GM18507 (cell line): ENCODE measurements at places on chromosomes 7 and 10.
A peak's percentile ranks its signal among the peaks of the same experiment; 100 is the strongest.

GRCh38 chr7:28479507-28479947 is 67.2 kb downstream of the CREB5 start:
- peak; percentile 20 for DNase-seq

- DNase-seq, result no peak
These were observed 6.0 kb downstream of the RGS10 start for GRCh38 chr10:119536508-119537025.

GRCh38 chr10:20289070-20289828 is 473.0 kb downstream of the PLXDC2 start:
- no peak for DNase-seq

DNA sequence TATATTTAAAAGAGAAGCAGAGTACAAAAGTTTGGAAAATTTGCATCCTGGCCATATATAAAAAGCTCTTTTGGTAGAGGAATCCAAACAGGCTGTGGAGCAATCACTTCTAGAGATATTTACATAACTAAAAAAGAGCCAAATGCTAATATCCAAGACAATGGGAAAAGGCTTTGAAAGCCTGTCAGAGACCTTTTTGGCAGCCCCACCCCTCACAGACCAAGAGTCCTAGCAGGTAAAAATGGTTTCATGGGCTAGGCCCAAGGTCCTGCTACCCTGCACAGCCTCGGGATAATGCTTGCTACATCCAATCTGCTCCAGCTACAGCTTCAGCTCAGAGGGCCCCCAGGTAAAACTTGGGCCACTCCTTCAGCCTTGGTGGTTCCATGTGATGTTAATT is 430.2 kb upstream of the KCND2 start:
- DNase-seq, result no peak

GRCh38 chr7:36777855-36778254 is 53.6 kb upstream of the AOAH start:
- DNase-seq, result no peak

DNA sequence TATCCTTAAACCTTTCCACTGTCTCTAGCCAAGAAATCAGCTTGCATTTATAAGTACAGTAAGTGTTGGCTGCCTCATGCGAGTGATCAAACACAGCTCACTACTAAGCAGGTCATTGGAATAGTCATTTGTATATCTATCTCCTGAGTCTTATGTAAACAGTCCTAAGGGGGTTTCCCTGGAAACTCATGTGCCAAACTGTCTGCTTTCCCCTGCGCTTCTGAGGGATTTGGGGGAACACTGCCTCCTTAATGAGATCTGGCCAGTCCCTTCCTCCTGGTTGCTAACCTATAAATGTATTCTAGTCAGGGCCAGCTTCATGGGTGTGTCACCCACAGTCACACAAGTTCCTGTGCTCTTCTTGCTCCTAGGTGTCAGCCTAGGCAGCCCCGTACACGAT is 133.1 kb downstream of the CD36 start:
- DNase-seq, result no peak

DNA sequence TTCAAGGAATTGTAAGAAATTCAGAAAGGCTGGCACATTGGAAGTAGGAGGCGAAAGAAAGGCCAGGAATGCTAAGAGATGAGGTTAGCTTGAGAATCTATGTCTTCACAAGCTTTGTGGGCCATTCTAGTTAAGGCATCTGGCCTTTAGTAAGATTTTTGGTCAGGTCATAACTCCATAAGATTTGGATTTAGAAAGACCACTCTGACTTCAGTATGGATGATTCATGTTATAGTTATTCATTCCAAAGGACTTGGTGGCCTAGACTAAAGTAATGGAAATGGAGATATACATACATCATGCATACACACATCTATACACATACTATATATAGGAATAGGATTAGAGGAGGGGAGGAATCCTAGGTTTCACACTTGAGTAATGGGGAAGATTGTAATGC is 77.5 kb downstream of the SEPTIN7 start:
- no peak for DNase-seq

DNA sequence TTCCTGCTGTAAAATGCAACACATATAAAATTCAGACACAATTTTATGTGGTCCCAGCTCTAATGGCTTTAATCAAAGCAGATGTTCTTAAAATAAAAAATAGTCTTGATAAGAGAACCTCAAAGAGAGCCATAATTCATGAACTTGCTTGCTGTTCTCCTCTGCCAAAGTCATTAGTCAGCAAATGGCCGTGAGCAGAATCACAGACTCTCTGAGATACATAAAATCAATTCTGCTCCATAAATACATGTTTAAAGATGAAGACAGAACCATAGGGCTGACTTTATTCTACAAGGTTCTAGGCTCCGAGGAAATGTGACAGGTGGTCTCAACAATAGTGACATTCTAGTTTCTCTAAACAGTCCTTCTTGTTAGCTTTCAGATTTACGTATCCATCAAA is 29.8 kb downstream of the HSPA12A start:
- no peak for DNase-seq

DNA sequence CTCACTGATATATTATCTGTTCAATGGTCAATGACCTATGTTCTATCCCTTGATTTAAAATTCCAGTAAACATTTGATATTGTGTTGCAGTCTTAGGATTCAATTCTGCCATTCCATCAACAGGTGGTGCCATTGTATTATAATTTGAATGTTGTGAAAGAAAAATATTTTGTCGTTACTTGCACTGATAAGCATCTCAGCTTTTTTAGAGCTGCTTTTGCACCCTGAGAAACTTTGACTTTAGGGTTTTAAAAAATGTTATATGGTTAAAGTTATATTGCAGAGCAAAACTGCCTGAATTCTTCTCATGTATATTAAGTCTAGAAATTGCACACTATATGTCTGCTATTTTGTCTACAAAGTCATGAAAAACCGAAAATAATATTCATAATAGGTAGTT is 18.8 kb upstream of the MINDY3 start:
- no peak for DNase-seq

GRCh38 chr10:63137306-63137705 is 4.2 kb downstream of the NRBF2 start:
- no peak for DNase-seq

GRCh38 chr10:119331061-119331460 is 123.7 kb downstream of the GRK5 start:
- no peak for DNase-seq

DNA sequence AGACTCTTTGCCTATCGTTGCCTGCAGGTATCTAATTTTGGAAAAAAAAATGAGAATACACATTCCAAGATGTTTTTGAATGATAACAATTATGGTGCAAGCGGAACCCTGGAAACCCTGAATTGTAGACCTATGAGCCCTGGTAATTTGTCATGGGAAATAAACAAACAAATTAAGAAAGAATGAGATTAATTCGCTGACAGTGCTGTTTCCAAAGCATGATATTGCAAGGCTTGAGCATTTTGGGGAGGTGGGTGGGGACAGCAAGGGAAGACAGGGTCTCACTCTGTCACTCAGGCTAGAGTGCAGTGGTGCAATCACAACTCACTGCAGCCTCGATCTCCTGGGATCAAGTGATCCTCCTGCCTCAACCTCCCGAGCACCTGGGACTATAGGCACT is 900.3 kb downstream of the IPMK start:
- DNase-seq, result no peak

- no peak for DNase-seq
These were observed 14.8 kb upstream of the INPP5A start for GRCh38 chr10:132522521-132523411.

GRCh38 chr7:143910473-143911248 is 8.7 kb upstream of the TCAF1 start:
- no peak for DNase-seq

GRCh38 chr7:78226059-78226719 is 427.6 kb downstream of the PHTF2 start:
- no peak for DNase-seq

- DNase-seq, result no peak
These were observed 380.2 kb downstream of the EXOC4 start for GRCh38 chr7:133633055-133633454.

- DNase-seq, result no peak
These were observed 793.1 kb upstream of the AUTS2 start for GRCh38 chr7:68805159-68805558.

- no peak for DNase-seq
These were observed 59.4 kb downstream of the PLPP4 start for GRCh38 chr10:120516426-120516825.

- DNase-seq, result no peak
These were observed 416.4 kb upstream of the MKI67 start for GRCh38 chr10:128542659-128543058.

GRCh38 chr10:30774261-30774660 is 144.7 kb upstream of the LYZL2 start:
- no peak for DNase-seq

DNA sequence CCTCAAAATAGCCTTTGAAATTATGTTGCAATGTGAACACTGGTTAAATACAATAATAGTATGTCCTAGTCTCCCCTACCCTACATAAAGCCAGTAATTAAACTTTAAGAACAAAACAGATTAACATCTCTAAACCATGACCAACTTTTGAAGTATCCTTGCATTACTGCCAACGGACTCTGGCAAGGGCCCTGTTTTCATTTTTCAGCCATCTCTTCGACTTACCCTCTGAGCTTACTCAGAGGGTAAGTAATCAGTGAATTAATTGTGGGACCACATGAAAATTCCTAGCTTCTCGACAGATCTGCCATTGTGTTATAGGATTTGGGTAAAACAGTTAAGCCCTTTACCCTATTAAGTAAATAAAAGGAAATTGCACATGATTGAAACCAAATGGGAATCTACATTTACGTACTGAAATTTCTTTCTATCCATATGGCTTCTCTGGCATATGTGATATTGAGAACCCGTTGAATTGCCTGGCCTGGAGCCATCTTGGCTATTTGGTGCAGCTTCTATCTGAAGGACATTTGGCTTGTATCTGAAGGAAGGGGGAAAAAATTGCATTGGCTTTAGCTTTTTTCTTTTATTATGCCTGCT is 39.6 kb downstream of the DYNC1I1 start:
- DNase-seq, result no peak

- peak; percentile 40 for DNase-seq
These were observed 40.4 kb downstream of the PROSER2 start for GRCh38 chr10:11863353-11864109.

DNA sequence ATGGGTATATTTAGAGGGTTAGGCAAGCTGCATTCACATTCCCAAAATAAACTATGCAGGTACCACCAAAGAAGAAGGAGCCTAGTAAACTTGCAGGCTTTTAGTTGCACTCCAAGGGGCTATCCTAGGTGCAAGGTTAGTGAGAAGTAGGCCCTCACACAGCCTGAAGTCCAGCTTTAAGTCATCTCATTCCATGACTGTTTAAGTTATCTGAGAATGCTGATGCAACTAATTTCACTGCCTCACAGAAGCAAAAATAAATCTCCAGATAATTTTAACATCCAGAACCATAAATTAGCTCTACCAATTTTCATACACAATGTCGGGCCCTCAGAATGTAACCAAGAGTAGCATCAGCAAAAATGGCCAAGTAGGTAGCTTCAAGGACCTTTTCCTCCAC is 34.3 kb upstream of the HHEX start:
- DNase-seq, result no peak

- no peak for DNase-seq
These were observed 1226.4 kb downstream of the XPNPEP1 start for GRCh38 chr10:108696792-108697477.

DNA sequence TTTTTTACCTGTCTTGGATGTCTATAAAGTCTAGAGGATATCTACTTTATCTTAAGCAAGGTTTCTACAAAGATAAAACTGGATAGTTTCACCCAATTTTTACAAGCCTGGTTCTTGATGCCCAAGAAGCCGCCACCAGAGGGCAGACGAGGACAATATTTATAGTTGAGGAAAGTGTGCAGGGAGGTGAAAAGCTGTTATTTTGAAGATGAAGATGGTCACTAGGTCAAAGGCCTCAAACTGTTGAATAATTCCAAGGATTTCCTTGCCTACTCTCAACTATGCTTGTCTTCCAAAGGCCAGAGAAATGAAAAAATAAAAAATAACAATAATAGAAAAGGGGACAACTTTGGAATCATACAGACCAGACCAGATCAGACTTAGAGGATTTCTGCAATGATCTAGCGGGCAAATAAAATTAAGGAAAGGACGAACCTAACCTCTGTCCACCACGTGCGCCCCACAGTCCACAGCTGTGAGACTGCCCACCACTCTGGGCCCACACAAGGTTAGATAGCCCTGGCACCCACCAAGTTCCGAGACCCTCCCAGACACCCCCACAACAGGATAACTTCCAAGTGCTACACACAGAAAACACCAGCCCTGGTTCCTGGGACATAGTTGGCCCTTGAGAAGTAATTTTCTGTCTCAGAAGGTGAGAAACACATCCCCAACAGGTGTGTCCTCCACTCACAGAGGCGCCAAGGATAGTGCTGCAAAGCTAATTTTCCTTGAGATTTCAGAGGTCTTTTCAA is 2.8 kb downstream of the PKD1L1 start:
- DNase-seq, result no peak

GRCh38 chr7:132336797-132337196 is 239.5 kb downstream of the PLXNA4 start:
- DNase-seq, result no peak

- DNase-seq, result no peak
These were observed 183.6 kb downstream of the NRP1 start for GRCh38 chr10:33150889-33151288.

- DNase-seq, result no peak
These were observed 426.4 kb downstream of the PTPRN2 start for GRCh38 chr7:158161194-158161593.

- no peak for DNase-seq
These were observed 48.7 kb downstream of the STK17A start for GRCh38 chr7:43631559-43631958.

GRCh38 chr10:132787495-132788179 is 1.7 kb upstream of the NKX6-2 start:
- no peak for DNase-seq

- DNase-seq, result no peak
These were observed 112.0 kb downstream of the PDE1C start for GRCh38 chr7:31958226-31958625.

DNA sequence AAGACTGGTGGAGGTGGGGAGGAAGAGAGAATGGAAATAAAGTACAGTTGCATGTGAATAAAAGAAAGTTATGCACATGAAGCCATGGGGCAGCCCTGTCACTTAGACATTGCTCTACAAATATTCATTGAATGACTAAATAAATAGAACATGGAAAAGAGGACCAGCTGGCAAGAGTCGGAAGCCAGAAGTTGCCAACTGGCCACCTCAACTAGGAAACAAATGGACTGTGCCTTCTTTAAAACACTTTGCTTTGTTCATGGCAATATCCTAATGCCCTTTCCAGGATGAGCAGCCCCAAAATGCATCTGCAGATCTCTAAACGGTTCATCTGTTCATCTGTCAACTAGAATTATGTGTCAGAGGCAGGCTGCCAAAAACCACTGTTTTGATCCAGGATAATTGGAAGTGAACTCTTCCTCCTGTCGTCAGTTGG is 157.3 kb downstream of the NOC3L start:
- DNase-seq, result no peak

- no peak for DNase-seq
These were observed 365 bp downstream of the YME1L1 start for GRCh38 chr10:27153845-27154193.

- DNase-seq, result no peak
These were observed 2.8 kb upstream of the SMARCD3 start for GRCh38 chr7:151251328-151251688.

GRCh38 chr10:69497611-69498390 is 46.5 kb downstream of the TSPAN15 start:
- no peak for DNase-seq

- DNase-seq, result no peak
These were observed 216.5 kb downstream of the MGMT start for GRCh38 chr10:129683519-129683918.

GRCh38 chr10:96829029-96829773 is 2.9 kb upstream of the LCOR start:
- no peak for DNase-seq
